Stimulated activated CD4-positive, alpha-beta T cell treated with anti-CD3 and anti-CD28 coated beads, Interleukin-2, amount 100 ng/mL, for 24 hours (primary cell): ENCODE measurements at places on chromosomes 6 and 20.

GRCh38 chr6:170151804-170152123, 139.1 kb downstream of the DLL1 start:
- DNase-seq: no peak

DNA sequence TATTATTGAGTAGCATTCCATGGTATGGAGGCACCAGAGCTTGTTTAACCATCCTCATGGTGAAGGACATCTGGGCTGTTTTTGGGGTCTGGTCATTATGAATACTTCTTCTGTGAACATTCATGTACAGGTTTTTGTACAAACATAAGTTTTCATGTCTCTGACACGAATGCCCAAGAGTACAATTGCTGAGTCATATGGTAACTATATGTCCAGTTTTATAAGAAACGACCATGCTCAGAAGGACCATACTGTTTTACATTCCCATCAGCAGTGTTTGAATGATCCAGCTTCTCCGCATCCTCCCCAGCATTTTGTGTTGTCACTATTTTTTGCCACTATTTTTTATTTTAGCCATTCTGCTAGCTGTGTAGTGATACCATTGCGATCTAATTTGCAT, 188.6 kb downstream of the KHDC1L start:
- DNase-seq: no peak

GRCh38 chr6:124798942-124799496, 163.2 kb upstream of the RNF217 start:
- DNase-seq: no peak

DNA sequence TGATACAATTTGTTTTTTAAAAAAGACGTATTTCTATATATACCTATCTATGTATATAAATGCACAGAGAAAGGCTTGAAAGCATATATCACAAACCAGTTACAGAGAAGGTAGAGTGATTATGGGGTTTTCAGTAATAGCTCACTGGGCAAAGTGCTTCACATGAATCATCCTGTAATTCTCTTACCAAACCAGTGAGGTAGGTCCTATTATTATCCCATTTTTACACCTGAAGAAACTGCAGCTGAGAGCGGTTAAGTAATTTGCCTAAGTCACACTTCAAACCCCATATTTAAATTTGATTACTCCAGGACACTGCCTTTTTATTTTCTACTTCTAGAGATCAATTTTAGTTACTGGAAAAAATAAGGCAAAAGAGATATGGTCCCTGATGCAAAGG, 4.4 kb downstream of the GSS start:
- no peak for DNase-seq

DNA sequence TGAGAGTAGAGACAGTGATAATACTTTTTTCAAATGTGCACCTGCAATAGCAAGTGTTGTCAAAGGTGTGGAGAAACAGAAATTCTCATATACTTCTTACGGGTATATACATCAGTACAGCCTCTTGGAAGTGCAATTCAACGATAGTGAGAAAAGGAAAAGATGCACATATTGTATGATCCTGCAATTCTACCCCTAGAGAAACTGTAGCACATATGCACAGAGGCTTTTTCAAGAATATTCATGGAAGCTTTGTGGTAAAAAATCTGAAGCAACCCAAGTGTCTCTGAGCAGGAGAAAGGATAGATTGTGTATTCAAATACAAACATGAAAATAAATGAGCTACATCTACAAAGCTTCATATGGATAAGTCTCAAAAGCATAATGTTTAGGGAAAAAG, 94.7 kb upstream of the PREP start:
- DNase-seq: no peak

- no peak for DNase-seq
These were observed 311.5 kb downstream of the HDGFL1 start for GRCh38 chr6:22880686-22881433.

GRCh38 chr20:5977223-5977622, 26.8 kb downstream of the MCM8 start:
- DNase-seq: no peak

GRCh38 chr6:159038914-159039884, 5.6 kb downstream of the TAGAP start:
- DNase-seq: no peak
